ENCODE measurements at places on chromosomes 5 and 9.

DNA sequence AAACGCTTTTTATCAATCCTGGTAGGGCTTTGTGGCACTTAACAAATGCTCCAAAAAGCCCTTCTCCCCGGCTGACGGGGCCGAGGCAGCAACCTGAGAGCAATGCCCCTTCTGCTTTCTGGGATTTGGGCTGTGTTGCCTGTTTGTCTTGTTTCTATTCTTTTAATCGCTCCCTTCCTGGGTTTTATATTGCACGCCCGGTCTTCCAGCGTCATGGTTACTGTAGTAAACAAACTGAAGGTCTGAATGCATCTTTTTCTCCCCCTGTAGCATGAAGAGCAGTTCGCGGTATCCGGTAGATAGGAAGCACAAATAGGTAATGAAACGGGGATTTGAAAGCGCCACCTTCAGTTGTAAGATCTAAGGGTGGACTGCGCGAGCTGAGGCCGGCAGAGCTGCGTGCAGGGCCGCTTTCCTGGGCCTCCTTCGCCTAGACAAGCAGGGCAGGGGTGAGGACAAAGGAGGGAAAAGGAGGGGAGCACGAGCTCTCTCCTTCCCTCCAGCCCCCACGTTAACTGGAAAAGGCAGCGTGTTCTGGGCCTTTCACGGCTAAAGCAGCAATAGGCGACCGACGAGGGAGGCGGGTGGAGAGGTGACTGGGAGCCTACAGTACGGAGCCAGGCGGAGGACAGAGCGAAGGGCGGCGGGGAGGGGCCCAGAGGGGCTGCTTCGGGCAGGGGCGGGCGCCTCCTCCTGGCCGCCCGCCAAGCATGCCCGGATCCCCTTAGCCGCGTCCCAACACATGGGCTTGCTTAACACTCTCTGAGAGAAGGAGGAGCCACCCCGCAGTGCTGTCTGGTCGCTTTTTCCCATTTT, 49.3 kb upstream of the ZNF366 start:
- peak; percentile 33 for DNase-seq

- DNase-seq: no peak
These were observed 109.5 kb downstream of the C9orf50 start for GRCh38 chr9:129511285-129511900.

GRCh38 chr5:3382782-3383181, 212.8 kb upstream of the IRX1 start:
- no peak for DNase-seq

- DNase-seq: no peak
These were observed 28.8 kb downstream of the PRRX2 start for GRCh38 chr9:129694243-129694646.

DNA sequence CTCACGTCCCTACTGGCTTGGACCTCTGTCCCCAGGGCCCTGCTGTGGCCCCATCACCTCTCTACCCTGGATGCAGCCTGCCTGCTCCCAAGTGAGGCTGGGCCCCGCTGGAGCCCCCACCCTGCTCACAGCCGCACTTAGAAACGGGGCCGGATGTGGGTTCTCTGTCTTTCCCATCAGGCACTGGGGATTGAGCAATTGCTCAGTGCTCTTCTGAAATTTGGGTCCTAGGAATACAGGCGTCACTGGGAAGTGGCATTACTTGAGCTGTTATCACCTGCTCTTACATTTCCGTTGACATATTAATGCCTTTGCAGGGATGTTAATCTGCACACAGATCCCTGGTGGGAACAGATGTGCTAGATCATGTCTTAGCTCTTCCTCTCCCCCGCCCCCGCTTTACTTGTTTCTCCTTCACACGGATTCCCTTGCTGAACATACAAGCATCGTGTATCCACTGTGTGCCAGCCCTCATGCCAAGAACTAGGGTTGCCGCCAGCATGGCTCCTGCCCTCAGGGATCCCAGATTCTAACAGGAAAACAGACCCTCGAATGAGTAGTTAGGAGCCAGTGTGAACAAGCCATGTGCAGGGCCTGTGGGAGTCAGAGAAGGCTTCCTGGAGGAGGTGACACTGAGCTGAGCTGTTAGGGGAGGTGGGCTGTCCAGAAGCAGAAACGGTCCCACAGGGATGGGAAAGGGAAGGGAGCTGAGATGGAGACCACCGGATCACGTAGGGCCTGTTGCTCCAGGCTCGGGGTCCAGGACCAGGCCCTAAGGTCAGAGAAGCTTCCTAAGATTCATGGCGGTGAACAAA, 65.1 kb downstream of the NEK6 start:
- no peak for DNase-seq

- DNase-seq: no peak
These were observed 27.6 kb downstream of the CEP72 start for GRCh38 chr5:639584-640213.

DNA sequence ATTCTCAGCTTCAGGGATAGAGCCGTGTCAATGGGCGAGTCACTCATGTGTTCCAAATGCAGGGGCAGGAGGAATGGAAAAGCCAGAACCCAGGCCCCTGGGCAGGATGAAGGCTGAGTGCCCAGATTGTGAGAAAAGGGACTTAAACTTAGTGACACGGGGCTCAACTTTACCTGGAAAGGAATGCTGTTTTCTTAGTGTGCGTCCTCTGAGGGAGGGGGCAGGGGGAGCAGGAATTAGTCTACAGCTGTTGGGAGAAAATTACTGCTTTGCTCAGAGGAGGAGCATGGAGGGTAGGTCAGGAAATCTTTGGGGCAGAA, 14.6 kb downstream of the HK3 start:
- DNase-seq: no peak

- DNase-seq: no peak
These were observed 367.1 kb upstream of the RIOK2 start for GRCh38 chr5:97550164-97550563.

DNA sequence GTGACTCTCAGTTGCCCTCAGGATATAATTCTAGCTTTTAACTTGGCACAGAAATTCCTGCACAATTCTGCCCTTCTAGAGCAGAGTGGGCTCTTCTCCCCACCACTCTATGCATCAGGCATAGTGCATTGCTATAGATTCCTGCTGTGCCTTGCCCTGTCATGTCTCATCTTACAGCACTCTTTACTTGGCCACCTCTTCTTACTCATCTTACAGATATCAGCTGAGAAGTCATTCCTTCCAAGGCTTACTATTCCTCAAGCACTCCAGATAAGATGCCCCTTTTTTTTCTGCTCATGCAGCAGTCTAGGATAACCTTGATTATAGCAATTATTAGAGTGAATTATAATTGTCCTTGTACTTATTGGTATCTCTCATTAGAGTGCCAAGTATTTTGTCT, 5.6 kb downstream of the FAM221B start:
- no peak for DNase-seq

DNA sequence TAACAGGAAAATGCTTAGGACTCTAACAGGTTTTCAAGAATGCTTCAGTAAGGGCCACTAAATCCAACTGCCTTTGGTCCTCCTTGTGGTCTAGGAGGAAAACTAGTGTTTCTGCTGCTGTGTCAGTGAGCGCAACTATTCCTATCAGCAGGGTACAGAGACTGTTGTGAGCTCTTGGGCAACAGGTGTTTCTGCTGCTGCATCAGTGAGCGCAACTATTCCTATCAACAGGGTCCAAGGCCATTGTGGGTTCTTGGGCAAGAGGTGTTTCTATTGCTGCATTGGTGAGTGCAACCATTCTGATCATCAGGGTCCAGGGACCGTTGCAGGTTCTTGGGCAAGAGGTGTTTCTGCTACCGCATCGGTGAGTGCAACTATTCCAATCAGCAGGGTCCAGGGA, 256.3 kb downstream of the CDH10 start:
- no peak for DNase-seq

DNA sequence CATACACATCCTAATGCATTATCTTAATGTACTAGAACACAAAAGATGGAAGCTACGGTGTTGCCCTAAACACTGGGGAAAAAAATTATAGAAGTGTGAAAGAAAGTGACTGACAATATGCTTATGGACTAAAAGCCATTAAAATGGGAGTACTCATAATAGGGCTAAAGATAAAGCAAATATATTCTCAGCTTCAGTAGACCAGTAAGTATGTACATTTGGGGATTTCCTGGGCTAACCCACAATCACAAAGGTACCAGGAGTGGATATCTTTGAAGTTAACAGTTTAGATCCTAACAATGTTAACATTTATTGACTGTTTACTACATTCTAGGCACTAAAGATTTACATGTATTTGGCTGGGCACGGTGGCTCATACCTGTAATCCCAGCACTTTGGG, 36.9 kb downstream of the PTGER4 start:
- no peak for DNase-seq

GRCh38 chr5:38446029-38446522, 110.4 kb downstream of the LIFR start:
- no peak for DNase-seq

GRCh38 chr9:5536684-5537083, 26.4 kb downstream of the PDCD1LG2 start:
- no peak for DNase-seq

DNA sequence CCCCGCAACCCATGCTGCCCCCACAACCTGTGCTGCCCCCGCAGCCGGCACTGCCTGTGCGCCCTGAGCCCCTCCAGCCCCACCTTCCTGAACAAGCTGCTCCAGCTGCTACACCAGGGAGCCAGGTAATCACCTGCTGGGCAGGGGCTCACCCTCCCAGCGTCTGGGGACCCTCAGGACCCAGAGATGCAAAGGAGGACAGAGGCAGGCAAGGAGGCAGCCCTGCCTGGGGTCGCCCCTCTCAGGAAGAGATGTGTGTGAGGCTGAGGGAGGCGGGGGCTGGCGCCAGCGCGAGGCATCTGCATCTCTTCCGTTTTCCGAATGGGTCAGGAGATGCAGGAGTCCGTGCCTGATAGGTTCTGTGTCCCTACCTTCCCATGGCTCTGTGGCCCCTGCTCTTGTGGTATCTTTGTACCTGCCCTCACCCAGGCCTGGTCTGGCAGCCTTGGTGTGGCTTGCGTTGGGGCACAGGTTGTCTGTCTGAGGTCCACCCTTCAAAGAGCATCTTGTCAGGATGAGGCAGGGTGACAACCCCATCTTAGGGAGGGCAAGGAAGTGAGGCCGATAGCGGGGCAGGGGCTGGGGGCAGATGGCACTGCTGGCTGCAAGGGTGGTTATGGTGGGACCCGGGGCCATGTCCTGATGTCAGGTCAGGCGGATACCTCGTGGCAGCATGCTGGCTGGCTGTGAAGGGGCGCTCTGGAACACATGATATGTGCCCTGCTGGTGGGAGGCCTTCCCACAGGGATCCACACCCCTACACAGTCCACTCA, 75.7 kb downstream of the WNK2 start:
- DNase-seq: no peak

DNA sequence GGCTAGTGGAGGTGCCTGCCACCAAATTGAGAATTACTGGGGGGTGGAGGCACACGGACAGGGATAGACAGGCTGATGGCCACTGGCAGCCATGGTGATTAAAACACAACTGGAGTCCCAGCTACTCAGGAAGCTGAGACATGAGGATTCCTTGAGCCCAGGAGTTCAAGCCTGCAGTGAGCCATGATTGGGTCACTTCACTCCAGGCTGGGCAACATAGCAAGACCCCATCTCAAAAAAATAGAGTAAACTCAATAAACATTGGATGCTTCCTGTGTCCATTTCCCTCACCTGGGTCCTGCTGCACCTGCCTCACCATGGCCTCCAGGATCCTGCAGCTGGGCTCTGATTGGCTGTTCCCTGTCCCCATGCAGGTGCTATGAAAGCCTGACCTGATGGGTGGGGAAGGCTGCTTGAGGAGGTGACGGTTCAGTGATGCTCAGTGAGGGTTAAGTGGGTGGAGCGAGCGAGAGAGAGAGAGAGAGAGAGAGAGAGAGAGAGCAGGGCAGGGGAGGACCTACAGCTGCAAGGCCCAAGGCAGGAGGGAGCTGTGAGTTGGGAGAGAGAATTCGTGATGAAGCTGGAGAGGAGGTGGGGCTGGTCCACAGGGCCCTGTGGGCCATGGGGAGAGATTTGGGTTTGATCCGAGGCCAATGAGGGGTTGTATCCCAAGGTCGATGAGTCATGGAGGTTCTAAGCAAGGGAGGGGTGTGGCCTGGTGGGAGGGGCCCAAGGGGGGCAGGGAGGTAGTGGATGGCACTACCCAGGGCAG, 36.7 kb upstream of the FUBP3 start:
- no peak for DNase-seq

DNA sequence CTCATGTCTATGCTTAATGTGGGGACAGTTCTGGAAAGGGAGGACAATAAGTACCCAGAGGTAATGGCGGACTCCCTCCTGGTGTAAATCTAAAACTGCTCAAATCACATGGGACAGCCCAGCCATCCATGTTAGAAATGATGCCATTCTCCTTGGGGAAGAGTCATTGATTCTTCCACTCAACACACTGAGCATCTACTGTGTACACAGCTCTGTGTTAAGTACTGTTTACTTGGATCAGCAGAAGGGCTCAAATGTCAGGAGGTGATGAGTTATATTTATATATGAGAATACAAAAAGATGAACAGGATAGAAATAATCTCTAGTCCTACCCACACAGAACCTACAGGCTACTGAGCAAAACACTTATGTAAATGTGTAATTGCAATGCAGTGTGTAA, 31.8 kb upstream of the NANS start:
- DNase-seq: no peak

DNA sequence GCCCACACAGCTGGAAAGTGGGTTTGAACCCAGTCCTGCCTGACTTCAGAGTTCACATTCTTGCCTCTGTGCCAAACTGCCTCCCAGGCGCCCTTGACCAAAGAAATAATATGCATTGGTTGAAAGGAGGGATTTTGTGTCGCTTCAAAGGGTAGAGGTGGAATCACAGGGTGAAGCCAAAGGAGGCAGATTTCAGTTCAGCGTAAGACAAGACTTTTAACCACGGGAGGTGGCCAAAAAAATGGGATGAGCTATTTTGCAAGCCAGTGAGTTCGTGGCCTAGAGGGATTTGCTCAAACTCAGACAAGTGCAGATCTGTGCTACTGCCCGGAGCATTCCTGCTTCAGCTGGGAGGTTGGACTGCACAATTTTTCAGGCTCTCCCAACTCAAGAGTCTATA, 57.6 kb upstream of the RANBP3L start:
- no peak for DNase-seq

DNA sequence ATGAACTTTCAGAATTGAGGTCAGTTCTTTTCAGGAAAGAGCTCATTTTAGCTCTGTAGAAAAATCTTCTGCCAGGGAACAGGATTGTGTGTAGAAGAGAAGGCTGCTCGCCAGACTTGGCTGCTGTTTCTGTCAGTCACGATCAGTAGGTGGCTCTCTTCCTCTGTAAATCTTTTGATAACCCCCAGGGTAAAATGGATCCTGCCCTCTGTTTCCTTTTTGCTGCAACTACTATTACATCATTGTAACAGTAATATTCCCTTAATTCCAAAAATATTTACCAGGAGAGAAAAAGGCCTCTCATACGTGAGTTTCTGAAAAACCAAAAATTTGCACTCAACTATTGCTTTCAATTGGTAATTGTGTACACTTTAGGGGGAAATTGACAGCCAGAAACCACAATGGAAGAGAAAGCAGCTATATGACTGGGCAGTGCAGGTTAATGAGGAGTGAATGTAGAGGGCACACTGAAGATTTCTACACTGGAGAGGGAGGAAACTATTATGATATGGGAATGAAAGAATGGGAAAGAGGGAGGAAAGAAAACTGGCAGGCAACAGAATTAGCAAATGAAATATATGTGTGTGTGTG, 12.3 kb downstream of the IFNA21 start:
- DNase-seq: peak; percentile 34
